ENCODE measurements at places on chromosomes 2 and 18. TPM values are rescaled to one million over a fixed set of nuclear protein-coding genes. Genes with fewer than 3 reads are reported as not detected.

NT5DC4 gene
- polyA plus RNA-seq = not detected

SYT4 gene
- 0.55 TPM for polyA plus RNA-seq

DNA sequence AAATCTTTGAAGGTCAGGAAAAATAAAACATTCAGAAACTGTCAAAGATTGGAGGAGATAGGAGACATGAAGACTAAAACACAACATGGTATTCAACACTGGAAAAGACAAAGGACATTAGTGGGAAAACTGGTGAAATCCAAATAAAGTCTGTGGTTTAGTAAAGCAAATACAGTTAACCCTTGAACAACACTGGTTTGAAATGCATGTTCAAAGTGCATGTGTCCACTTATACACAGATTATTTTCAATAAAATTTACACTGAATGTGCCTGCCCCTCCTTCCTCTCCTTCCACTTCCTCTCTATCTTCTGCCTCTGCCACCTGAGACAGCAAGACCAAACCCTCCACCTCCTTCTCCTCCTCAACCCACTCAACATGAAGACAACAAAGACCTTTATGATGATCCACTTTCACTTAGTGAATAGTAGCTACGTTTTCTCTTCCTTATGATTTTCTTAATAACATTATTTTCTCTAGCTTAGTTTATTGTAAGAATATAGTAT is 14.5 kb downstream of the OLA1 start:
- no peak for DNase-seq

DNA sequence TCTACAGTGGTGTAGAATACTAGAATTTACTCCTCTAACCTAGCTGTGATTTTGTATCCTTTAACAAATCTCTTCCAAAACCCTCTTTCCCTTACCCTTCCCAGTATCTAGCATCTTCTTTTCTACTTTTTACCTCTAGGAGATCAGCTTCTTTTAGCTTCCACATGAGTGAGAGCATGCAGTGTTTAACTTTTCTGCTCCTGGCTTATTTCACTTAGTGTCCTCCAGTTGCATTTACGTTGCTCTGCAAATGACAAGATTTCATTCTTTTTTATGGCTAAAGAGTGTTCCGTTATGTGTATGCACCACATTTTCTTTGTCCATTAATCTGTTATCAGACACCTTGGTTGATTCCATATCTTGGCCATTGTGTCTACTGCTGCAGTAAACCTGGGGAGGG is 228.5 kb downstream of the PRKCE start:
- DNase-seq = no peak

DNA sequence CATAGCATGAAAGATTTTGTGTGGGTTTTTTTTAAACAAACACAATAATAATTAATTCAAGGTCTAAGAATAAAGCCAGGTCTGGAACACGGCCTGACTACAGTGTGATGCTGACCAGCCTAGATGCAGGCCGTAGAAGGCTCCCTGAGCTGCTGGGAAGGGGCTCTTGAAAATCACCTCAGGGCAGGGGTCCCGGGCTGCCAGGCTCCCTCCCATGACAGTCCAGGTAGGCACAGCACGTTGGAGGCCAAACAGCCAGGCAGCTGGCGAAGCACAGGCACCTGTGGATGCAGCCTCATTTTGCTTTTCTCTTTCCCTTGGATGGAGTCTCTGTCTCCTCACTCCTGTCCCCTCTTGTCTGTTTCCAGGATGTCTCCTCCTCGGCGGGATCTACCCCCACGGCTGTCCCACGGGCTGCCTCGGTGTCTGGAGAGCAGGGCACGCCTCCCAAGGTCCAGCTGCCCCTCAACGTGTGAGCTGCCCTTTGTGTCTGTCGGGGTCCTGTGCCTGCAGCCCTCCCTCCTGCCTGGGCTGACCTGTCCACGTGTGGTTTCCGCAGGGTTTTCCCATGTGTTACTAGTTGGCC is 194.5 kb downstream of the SEPTIN10 start:
- no peak for DNase-seq

DNA sequence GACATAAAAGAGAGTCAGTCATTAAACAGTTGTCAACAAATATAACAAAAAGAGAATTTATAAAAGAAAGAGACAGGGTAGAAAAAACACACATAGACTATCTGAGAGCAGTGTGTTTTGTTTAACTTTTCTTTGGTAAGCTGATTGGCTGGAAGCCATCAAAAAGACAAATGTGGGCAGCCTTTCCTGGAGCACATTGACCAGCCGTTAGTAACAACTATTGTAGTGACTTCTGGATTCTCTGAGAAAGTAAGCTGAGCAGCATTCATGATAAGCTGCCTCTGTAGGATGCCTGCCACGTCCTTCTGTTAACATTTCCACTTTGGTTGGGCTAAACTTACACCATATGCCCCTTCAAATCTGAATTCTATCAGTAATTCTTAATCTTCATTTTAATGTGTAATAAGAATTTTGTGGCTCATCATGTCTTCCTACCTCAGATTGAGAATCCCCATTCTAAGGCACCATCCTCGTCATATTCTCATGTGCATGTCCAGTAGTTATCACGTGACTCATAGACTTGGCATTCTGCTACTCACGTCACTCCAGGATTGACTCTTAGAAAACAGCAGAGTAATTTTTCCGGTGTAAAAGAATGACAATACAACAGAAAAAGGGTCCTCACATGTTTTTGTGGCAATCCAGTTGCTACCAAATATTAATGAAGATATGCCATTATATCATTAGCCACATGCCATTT is 43.4 kb upstream of the DNAJC10 start:
- no peak for DNase-seq

GRCh38 chr18:55731594-55732042 is 143.6 kb upstream of the TCF4 start:
- DNase-seq = no peak

GRCh38 chr18:40006634-40007033 is 1948.4 kb upstream of the PIK3C3 start:
- no peak for DNase-seq

- no peak for DNase-seq
These were observed 97.8 kb downstream of the B3GNT2 start for GRCh38 chr2:62293490-62294271.

- no peak for DNase-seq
These were observed 71.7 kb downstream of the MYOM1 start for GRCh38 chr18:3147935-3148554.
